ENCODE measurements at places on chromosomes 16 and 17.
A peak's percentile ranks its signal among the peaks of the same experiment; 100 is the strongest.

DNA sequence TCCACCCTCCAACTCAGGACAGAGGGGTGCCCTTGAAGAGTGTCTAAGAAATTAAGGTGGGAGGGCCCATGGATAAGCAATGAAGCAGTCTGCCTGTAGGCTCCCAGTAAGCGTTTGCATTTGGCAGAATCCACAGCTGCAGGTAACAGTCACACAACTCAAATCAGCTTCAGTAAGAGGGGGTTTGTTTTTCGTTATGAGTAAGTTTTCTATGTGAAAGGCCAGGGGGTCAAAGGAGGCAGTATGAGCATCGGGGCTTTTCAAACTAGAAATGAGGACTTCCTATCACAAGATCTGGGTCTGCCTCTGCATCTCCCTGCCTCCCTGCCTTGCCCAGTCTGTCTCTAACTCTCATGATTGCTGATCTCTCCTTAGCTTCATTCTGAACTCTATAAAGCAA, 128.1 kb upstream of the CCL2 start:
- DNase-seq: no peak

GRCh38 chr16:82580298-82580890, 46.4 kb upstream of the CDH13 start:
- DNase-seq: no peak

DNA sequence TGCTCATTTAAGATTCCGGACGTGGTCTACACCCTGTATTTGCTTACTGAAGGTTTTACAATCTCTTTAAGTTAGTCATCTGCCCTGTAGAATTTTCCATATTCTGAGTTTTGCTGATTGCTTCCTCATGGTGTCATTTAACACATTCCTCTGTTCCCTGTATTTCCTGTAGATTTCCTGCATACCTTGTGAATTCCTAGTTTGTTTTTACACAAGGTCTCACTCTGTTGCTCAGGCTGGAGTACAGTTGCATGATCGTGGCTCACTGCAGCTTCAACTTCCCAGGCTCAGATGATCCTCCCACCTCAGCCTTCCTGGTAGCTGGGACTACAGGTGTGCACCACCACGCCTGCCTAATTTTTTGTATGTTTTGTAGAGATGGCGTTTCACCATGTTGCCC, 66.8 kb downstream of the CMIP start:
- no peak for DNase-seq

DNA sequence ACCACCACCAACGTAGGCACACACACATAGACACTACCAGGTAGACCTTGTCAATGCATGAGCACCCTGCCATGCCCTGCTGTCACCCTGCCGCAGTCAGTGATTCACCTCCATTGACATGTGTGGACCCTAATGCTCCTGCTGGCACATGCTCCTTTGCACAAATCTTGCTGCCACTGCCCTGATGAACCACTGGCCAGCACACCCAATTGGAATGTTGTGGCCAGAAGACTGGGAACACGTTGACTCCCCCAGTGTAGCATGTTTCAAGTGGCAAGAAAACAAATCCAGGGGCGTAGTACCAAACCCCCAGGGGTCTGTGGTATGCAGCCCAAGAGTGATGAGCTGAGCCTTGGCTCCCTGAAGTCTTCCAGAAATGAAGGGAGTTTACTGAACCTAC, 486.4 kb upstream of the KIF2B start:
- DNase-seq: no peak

GRCh38 chr17:82518826-82519810, at the start of gene FOXK2:
FOXK2 (plus strand) TSS chr17:82519732; CDS start chr17:82519889, 157 bp downstream.
- peak; percentile 84 for DNase-seq

DNA sequence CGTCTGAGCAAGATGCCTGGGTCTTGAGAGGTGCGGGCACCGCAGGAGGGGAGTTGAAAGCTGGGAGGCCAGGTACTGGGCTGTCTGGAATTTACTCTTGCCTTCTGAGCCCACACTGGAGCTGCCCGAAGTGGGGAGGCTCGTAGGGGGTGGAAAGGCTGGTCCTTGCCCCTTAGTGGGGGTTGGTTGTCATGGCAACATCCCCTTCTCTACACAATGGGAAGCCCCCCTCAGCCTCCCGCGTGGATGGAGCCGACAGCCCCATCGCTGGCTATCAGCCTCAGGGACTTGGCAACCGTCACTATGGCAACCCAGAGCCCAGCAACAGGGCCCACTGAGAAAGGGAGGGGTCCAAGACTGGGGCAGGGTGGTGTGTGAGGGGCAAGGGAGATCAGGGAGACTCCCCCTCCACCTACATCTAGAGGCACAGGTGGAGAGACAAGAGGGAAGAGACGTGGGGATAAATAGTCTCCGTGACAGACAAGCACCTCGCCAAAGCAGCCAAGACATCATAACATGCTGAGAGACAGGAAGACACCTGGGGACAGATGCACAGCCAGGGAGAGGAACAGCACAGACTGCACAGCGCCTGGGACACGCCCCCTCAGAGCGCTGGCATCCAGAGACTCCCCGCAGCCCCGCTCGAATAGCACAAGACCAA, 5.3 kb upstream of the DNAH2 start:
- no peak for DNase-seq

DNA sequence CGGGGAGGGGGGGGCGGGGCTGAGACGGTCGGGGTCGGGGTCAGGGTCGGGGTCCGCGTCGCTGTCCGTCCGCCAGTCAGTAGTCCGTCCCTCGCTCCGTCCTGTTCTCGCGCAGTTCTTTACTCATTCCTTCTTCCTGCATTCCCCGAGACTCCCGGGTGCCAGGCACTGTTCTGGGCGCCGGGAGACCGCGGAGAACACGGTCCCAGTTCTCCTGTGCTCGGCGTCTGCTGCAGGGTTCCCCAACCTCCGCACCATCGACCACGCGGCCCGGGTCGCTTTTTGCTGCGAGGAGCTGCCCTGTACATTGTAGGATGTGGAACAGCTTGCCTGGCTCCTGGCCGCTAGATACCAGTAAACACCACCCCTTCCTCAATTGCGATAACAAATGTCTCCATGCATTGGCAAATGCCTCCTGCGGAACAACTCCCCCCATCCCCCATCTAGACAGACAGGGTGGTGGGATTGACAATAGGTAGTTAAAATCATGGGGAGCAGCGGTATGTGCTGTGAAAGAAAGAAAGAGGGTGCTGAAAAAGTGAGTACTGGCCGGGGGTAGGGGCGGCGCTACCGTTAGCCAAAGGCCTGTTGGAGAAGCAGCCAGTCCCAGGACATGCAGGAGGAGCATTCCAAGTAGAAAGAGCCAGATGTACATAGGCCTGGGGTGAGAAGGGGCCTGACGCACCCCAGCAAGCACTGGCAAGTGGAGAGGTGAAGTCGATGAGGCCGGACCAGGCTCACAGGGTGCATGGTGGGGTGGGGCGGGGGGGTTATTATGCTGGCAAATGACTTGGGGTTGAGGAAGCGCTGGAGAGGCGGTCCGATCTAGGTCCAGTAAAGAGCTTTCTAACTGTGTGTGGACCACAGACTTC, 631 bp downstream of the TRAF7 start:
- no peak for DNase-seq

GRCh38 chr17:83159204-83160049, 80.0 kb downstream of the METRNL start:
- DNase-seq: no peak

DNA sequence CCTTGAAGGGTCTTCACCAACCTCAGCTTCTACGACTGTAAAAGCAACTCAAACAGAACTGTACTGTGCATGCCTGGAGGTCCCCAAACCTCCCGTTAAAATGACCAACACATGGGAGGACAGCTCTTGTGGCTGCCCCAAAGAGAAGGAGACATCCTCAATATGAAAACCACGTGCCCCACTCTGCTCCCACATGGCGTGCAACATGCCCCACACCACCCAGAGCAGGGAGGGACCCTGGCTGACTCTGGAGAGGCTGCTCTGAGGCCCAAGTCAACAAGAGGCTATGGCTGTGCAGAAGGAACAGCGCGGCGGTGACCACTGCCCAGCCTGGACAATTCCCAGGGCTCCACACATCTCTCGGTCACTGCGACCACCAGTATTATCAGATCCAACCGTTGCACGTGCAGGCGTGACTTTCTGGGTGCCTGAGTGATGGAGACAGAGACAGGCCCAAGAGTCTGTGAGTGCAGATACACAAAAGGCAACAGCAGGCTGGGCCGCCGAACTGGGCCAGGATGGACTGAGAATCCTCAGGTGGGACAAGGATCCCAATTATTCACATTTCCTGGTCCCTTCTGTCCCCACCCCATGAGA, 1.4 kb downstream of the PLD6 start:
- no peak for DNase-seq

- DNase-seq: no peak
Observed at GRCh38 chr17:65442250-65442649, 119.2 kb downstream of the AXIN2 start.
